Tibial artery (tissue), 4 donors: ENCODE measurements at places on chromosomes 6 and 20.

GRCh38 chr6:10256113-10256690 is 158.7 kb downstream of the TFAP2A start:
- no peak for DNase-seq

DNA sequence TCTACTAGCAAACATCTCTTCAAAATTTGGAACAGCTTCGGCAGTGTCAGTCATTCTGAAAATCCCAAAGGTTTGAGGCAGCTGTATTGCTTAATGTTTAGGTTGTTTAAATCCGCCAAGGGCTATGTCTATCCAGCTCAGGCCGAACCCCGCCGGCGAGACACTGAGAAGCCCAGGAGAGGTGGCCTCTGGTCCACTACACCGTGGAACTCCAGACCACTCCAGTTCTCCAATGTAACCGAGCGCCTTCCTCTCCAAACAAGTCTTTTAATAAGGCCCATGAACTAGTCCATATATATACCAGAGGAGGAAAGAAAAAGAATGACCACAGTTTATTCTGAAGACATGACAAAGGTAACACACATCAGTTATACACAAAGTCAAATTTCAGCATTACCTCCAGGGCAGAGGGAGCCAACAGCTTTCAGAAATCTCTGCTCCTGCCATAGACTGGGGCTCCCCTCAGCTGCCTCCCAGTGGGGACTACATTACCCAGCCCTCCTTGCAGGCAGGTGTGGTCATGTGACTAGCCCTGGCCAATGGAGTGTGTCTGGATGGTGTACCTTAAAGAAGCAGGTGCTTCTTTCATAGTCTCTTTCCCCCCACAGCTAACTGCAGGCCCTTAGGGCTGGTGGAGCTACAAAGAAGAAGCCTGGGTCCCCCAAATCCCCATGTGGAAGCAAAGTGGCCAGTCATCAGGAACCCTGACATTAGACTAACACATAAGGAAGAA is at the start of gene RAMACL:
Gene RAMACL, minus strand, starts transcription at position 255 of the 733 bp plus-strand sequence. Its CDS starts 201 bp downstream, at position 54.
- no peak for DNase-seq

GRCh38 chr6:44234101-44235025 is 11.0 kb downstream of the SLC29A1 start:
- DNase-seq: peak; percentile 86

DNA sequence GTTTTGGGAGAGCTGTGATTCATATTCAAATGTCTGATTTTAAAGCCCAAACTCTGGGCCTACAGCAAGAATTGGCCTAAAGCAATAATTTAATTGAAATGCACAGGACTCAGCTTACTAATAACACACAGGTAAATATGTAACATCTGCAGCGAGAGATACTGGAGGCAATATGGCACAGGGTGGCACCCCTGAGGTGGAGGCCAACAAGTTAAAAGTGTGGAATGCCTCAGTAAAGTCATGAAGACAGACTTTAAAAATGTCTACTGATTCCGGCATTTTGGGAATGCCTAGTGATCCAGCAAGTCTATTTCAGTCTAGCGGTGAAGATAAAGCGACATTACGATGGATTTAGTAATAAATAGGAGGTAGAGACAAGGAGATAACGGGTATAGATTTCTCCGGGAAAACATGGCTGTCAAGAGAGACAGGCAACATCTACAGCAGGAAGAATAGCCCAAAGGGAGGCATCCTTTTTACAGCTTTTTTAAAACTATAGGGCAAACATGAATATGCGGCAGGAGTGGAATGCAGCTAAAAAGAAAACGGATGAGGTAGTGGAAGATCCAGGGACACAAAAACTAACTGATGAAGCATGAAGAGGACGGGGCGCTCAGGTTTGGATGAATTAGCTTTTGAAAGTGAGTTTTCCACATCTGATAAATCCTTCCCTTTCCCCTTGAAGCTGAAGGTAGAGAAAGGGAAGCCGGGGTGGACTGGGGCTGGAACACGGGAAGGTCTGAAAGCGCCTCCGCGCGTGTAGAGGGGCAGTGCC is 1.2 kb downstream of the NANP start:
- no peak for DNase-seq

GRCh38 chr20:34736106-34736735 is 32.1 kb downstream of the TP53INP2 start:
- DNase-seq: no peak

- no peak for DNase-seq
Measured at GRCh38 chr20:8601542-8601912, 467.4 kb upstream of the PLCB4 start.

- DNase-seq: no peak
Measured at GRCh38 chr6:134491477-134491876, 173.6 kb upstream of the SGK1 start.

GRCh38 chr6:2857580-2858337 is 16.1 kb upstream of the SERPINB1 start:
- no peak for DNase-seq

- peak; percentile 67 for DNase-seq
Measured at GRCh38 chr20:17749978-17750721, 50.4 kb downstream of the BANF2 start.
